WERI-Rb-1 (cell line): ENCODE measurements at places on chromosomes 2 and 18.

DNA sequence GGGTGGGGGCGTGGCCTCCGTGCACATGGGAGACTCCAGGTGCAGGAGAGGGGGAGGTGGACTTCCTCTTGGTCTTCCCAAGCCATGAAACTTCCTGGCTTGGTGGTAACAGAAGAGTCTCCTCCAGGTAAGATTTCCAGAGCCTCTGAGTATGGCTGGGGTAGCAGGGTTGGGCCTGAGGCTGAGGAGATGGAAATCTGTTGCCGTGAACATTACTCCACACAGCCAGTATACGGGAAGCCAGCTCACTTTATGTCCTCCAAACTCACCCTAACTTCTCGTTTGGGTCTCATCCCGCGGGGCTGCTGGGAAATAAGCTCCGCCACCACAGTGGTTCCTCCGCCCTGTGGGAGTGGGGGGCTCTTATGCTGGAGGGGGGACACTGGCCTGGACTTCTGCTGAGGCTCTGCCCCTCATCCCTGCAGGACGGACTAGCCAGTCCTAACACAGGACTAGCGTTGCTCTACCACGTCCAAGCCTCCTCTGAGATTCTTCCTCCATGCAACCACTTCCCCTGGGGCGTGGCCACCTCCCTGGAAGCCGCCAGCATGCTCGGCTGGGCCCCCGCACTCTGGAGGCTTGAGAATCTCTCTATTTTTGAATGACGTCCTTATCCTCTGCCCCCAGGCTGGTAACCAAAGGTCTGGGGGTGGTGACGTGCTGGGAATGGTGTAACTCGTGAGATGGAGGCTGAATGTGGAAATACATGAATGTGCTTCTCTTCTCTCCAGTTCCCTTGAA, 777 bp upstream of the RAB17 start:
- no peak for DNase-seq

- no peak for DNase-seq
Observed at GRCh38 chr2:1795261-1796231, 51.2 kb upstream of the PXDN start.

- DNase-seq: no peak
Observed at GRCh38 chr2:180715044-180715443, 265.4 kb upstream of the UBE2E3 start.

DNA sequence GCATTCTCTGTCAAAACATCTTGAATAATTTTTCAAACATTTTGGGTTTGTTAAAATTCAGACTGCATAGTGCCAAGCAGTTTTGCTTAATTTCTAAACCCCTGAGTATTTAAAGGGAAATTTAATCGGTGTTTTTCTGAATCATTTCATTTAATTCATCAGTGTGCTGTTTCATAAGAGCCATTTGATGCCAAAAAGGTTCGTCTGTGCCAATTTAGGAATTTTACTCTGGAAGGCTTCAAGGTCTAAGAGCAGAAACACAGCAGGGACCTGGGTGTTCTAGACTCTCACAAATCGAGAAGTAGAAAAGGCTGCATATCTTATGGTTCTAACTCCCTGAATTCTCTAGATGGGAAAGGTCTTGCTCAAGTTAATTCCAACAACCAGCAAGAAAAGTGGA, 311.9 kb upstream of the NT5C1B start:
- no peak for DNase-seq

DNA sequence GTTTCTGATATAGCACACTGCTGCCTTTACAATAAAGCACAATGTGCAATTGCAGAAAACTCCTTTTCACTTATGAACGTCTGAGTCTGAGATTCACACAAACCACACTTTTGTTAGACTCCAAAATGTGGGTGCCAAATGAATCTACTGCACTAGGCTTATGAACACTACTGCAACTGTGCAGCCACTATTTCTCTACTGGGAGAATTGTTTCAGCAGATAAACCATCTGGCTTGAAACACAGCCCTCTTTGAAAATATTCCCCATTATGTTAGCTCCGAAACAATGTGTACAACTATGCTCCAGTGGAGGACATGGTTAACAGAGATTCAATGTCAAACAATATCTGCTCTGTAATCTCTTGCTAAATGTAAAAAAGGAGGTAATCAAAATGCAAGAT, 188.7 kb upstream of the ZEB2 start:
- DNase-seq: no peak

DNA sequence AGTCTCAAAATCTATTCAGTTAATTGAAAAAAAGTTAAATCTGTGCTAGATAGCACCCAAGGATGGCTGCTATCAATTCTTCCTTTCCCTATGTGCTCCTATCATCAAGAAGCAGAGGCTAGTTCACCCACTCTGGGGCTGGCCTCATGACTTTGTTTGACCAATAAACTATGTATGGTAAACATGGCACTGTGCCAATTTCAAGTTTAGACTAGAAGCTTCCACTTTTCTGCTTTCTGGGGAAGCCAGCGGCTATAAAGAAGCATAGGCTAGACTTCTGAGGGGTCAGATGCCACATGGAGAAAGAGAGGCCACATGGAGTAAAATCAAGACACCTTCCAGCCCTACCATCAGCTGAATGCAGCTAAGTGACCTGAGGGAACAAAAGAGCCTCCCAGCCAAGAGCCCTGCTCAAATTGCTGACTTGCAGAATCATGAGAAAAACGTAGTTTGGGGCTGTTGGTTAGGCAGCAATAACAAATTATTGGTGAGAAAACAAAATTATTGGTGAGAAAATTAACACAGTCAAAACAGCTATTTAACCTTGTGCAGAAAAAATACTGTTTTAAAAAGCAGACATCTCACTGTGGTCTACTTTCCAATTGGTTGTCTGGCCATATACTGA, 86.5 kb upstream of the SLC14A2 start:
- no peak for DNase-seq

DNA sequence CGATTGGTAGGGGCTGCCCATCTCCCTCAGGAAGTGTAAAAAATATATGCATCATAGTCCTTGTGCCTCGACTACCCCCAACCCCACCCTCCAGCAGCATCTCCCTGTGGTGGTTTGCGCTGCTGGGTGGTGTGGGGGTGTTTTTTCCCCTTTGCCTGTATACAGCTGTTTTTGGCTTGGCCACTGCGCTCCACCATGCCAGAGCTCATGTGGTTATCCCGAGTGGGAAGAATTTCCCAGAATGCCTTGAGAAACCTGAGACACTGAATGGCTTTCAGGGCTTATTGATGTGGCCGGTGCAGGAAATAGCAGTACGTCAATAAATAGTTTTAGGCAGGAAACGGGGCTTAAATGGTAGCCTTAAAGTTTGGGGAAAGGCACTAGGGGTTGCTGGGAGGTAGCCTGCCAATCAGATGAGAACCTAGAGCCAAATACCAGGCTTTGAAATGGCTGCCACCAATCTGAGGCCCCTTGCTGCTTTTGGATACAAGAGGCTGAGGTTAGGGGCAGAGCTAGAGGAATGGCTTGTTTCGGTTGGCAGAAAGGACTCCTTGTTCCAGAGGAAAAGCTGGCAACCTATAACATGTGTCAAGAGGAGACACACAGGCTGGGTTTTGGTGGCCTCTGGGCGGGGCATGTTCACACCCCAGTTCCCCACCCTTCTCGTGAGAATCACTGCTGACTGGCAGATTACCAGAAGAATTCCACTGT, 144.1 kb downstream of the SMAD7 start:
- peak; percentile 3 for DNase-seq

DNA sequence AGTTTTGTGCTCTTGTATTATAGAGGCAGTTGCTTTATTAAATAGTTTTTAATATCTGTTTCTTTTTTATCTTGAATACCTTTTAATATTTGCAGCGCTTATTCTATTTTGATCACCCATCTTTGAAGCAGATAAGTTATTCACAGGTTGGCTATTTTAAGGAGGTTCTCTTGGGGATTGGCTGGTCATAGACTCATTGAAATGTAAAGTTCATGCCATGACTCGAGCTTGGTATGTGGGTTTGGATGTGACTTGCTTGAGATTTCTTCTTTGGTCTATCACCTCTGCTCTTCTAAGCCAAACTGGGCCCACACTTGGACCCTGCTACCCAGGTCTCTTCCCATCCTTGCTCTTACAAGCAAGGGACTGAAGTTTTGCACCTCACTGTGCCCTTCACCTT, 33.6 kb downstream of the FARP2 start:
- DNase-seq: no peak

- DNase-seq: no peak
Observed at GRCh38 chr2:228039752-228040534, 141.5 kb downstream of the SPHKAP start.

- DNase-seq: no peak
Observed at GRCh38 chr2:41912776-41913175, 135.0 kb upstream of the PKDCC start.
